ENCODE measurements at places on chromosomes 2 and 18.

- no peak for DNase-seq
Measured at GRCh38 chr2:54579061-54579681, 123.0 kb downstream of the SPTBN1 start.

GRCh38 chr2:42459296-42459695 lies 34.5 kb downstream of the KCNG3 start:
- DNase-seq: no peak

GRCh38 chr2:191272064-191272463 lies 26.9 kb downstream of the MYO1B start:
- no peak for DNase-seq

- DNase-seq: no peak
Measured at GRCh38 chr2:157827377-157827776, 48.8 kb downstream of the ACVR1 start.

DNA sequence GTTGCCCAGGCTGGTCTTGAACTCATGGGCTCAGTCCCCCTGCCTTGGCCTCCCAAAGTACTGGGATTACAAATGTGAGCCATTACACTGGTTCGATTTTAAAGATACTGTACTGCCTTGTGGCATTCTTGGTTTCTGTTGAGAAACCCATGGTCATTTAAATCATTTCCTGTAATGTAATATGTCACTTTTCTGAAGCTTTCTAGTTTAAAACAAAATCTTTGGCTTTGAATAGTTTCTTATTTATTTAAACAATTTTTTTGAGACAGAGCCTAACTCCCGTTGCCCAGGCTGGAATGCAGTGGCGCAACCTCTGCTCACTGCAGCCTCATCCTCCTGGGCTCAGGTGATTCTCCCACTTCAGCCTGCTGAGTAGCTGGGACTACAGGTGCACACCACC lies 8.9 kb downstream of the ZNF512 start:
- DNase-seq: no peak

GRCh38 chr2:36193680-36194079 lies 161.9 kb upstream of the CRIM1 start:
- no peak for DNase-seq

GRCh38 chr2:25009954-25010353 lies 31.9 kb upstream of the EFR3B start:
- DNase-seq: no peak

GRCh38 chr2:110674620-110675555 lies 3.0 kb downstream of the BUB1 start:
- DNase-seq: no peak

GRCh38 chr2:85887566-85888019 lies 1.2 kb downstream of the ST3GAL5 start:
- no peak for DNase-seq

- DNase-seq: no peak
Measured at GRCh38 chr2:127575185-127575765, 39.8 kb downstream of the MYO7B start.

DNA sequence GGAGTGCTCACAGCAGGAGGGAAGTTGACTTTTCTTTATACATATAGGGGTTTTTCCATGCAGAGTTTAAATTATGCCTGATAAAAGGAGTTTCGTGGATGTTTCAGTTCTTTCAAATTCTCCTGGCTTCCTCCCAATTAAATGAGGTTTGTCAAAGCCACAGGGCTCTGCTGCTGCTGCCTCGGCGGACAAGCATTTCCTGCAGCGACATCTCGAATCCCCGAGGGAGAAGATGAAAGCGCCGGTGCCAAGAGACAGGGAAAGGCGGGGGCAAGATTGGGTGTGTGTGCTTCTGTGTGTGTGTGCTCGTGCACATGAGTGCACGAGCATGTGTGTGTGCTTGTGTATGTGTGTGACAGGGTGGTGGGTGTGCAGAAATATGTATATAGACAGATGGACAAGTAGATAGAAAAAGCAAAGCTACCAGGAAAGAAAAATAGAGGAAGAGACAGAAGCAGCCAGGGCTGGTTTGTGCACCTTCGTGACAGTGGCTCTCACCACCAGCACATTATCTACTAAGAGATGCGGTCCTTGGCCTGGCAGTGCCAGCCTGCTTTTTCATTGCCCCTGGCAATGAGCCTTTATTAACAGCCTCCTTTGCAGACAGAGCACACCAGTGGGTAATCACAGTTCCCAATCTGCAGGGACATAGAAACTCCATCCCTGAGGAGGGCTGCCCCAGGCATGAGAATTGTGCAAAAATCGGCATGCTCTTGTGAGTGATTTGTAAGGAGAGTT lies 76.2 kb downstream of the CDK15 start:
- no peak for DNase-seq

DNA sequence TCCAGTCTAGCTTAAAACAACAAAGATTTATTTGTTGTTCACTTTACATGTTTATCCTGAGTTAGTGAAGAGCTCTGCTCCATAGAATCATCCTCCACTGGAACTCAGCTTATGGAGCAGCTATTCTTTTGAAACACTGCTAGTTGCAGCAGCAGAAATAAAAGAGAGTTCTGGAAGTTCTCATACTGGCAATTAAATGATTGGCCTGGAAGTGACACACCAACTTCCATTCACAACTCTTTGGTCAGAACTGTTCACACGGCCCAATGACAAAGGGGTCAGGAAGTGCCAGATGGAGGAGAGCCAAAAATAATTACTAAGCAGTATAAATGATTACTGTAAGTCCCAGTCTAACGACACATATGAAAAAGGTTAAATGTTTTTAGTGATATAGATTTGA lies 39.1 kb downstream of the FBXO11 start:
- DNase-seq: no peak

- no peak for DNase-seq
Measured at GRCh38 chr2:239675826-239676715, 275.3 kb upstream of the HDAC4 start.

DNA sequence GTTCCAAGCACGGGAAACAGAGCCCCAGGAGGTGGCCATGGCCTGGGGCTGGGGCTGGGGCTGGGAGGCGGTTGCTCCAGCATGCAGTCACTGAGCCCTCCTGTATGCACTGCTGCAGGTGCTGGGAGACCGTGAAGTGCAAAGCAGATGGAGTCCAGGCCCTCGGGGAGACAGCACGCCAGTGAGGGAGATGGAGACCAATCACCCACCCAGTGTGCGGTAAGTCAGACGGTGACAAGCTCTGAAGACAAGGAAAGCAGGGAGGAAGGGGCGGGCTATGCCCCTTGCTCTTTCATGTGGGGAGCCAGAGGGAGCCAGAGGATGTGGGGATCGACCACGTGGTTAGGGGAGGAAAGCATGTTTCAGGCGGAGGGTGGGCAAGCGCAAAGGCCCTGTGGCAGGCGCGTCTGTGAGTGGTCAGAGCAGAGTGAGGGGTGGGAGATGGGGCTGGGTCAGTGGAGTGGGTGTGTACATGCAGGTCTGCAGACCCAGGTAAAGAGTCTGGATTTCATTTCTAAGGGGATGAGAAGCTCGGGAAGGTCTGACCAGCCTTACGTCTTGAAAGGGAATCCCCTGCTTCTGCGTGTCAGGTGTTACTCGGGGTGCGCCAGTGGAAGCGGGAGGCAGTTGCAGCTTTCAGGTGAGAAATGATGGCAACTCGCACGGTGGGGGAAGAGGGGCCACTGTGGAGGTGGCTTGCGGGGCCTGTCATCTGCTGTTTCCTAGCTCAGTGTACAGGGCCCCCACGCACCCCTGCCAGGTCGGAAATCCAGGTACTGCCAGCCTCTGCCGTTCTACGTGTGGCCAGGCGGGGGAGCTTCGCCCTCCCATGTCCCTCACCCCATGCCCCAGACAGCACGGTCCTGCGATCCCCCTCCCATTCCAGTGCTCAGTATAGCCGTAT lies 19.4 kb downstream of the RRM2 start:
- no peak for DNase-seq

- DNase-seq: no peak
Measured at GRCh38 chr2:67283641-67284040, 113.5 kb upstream of the ETAA1 start.

DNA sequence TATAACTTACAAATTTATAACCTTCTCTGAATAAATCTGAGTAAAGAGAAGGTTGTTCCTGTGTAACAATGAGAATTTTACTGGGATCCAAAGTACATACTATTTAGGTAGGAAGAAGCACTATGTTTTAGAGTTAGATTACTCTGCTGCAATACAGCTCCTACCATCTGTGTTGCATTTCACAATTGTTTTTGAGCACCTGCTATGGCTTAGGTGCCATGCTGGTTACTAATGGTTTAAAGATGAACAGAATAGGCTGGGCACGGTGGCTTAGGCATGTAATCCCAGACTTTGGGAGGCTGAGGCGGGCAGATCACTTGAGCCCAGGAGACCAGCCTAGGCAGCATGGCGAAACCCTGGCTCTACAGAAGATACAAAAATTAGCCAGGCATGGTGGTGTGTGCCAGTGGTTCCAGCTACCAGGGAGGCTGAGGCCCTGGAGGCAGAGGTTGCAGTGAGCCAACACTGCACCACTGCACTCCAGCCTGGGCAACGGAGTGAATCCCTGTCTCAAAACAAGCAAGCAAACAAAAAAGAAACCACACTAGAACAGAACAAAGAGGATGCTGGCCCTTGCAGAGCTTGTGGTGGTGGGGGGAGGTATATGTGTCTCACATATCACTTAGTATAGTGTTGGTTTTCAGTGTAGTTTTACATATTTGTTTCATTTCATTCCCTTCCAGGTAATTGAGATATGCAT lies 56.7 kb downstream of the SPTBN1 start:
- no peak for DNase-seq

GRCh38 chr18:48986851-48987761 lies 36.3 kb upstream of the SMAD7 start:
- DNase-seq: no peak

DNA sequence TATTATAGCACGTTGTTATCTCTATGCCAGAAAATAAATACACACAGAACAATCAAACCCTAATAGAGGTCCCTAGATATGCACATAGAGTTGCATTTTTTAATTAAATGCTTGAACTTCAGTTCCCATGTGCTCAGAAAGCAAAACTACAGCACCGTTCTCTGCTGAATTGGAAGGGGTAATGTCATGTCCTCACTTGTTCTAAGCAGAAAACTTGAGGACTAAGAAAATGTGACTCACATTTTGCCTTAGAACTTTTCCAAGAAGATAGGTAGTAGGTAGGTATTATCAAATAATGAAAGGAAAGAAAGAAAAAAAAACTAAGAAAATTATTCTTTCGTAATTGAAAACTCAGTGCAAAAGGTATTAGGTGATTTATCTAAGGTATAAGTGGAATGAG lies 607.3 kb downstream of the ERBB4 start:
- no peak for DNase-seq

DNA sequence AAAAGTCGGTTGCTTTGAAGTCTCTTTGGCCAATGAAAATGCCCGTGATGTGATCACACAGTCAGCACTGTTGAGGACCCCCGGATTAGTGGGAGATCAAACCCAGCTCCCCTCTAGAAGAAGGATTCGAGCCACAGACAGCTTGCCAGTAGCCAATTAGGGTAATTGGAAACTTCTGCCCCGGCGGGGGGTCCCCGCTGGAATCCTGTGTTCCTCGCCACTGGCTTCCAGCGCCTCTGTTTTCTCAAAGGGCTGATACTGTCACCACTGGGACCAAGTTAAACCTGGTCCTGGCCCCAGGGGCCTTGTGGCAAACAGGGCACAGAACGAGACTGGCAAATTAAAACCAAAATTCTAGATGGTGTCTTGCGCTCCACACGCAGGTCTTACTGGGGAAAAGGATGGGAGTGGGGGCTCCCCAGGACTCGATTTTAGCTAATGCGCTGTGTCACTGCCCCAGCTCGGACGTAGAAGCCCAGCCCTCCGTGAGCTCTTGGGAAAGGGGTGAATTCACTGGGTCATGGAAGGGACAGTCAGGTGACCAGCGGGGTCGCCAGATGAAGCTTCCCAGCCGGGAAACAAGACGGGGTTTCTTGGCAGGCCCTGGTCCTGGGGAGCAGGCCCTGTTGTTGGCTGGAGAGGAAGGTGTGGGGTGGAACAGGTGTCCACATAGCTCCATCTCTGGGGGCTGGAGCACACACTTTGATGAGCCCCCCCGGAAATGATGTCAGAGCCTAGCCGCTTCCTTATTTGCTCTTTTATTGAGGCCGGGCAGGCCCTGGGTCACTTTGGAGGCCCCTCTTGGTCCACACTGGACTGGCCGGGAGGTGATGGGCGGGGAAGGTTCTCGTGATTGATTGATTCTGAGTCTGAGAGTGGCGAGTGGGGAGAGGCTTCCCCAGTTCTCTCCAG lies 90.2 kb downstream of the SMAD7 start:
- no peak for DNase-seq

DNA sequence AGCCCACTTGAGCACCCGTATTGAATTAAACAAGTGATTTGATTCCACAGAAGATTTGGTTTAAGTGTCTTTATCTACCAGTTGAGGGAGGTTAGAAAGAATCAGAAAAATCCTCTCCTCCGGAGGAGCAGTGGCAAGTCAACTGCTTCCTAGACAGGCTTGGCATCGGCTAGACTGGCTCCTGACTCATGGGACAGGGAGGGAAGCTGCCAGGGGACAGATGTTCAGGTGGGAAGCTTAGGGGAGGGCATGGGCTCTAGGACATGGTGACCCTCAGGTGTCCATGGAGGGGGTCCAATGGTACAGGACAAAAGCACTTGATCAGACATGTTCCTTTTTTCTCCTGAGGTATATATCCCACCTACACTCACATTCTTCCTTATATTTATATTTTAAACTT lies 119.3 kb upstream of the IL1R2 start:
- DNase-seq: no peak

GRCh38 chr2:215107216-215108056 lies 31.0 kb downstream of the ABCA12 start:
- DNase-seq: no peak

DNA sequence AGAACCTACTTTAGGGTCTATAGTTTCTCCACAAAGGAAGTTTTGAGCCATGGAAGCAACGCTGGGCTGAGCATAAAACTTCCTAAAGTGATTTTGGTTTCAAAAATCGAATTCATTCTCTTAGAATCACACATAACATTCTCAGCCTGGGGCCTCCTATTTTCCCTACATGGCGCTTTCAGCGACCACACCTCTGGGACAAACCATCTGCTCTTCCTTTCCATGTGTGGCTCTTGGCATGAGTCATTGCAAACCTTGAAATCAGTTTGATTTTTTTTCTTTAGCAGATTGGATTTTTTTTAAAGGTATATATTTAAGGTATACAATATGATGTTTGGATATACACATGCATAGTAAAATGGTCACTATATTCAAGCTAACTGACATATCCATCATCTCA lies 72.5 kb upstream of the APCDD1 start:
- DNase-seq: no peak
